NCI-H1105 treated with DMSO at 0.1 percent for 48 hours (cell line): ENCODE measurements at places on chromosomes 5 and 9.

GRCh38 chr9:89933578-89933977 is 328.8 kb downstream of the GADD45G start:
- no peak for DNase-seq

DNA sequence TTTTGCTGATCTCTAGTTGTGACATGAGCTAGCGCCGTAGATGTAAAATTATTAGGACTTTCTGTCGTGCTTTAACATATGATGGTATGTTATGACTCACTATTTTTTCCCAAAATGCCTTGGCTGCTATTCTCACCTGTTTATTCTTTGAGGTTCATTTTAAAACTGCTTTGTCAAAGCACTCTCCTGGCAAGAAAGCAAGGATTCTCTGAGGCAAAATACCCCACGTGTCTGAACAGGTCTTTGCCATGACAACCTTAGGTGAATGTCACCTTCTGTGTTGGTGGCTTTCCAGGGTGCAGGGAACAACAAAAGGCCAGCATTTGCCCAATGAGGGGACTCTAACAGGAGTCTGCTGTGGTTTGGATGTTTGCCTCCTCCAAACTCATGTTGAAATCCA is 30.6 kb upstream of the COL5A1 start:
- DNase-seq = peak; percentile 61

GRCh38 chr5:35898952-35899660 is 39.3 kb downstream of the CAPSL start:
- no peak for DNase-seq

DNA sequence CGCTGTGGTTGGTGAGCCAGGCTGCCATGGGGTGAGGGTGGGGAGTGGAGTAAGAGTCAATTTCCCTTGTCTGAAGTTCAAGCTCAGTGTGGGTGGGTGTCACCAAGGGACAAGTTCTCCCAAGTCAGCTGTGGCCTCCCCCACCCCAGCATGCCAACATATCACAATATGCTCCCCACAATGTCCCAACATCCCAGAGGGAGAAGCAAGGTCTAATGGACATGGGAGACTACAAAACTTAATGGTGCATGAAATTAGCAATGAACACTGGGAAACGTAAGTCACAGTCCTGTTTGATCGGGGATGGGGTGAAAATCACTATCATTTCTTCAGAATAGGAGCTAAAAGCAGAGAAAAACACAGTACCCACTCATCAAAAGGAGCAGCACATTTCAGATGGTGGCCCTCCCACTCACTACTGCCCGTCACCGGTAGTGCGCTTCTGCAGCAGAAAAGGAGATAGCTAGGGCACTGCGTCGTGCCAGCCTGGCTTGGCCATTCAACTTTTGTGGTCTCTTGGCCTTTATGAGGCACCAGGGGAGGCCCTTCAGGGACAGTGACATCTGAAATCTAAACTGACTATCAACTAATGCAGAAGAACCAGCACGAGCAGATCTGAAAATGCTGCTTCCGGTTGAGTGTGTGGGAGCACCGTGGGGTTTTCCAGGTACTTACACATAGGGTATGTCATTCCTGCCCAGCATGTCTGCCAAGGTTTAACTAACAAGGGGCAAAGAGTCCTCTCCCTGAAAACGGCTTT is 20.5 kb upstream of the NDFIP1 start:
- no peak for DNase-seq

- no peak for DNase-seq
Measured at GRCh38 chr9:94976077-94976476, 249.6 kb downstream of the AOPEP start.

- no peak for DNase-seq
Measured at GRCh38 chr5:173786286-173787187, 101.6 kb upstream of the CPEB4 start.

- no peak for DNase-seq
Measured at GRCh38 chr5:157610990-157611389, 35.4 kb upstream of the ADAM19 start.

GRCh38 chr9:100028201-100028784 is 70.5 kb downstream of the ERP44 start:
- peak; percentile 57 for DNase-seq

DNA sequence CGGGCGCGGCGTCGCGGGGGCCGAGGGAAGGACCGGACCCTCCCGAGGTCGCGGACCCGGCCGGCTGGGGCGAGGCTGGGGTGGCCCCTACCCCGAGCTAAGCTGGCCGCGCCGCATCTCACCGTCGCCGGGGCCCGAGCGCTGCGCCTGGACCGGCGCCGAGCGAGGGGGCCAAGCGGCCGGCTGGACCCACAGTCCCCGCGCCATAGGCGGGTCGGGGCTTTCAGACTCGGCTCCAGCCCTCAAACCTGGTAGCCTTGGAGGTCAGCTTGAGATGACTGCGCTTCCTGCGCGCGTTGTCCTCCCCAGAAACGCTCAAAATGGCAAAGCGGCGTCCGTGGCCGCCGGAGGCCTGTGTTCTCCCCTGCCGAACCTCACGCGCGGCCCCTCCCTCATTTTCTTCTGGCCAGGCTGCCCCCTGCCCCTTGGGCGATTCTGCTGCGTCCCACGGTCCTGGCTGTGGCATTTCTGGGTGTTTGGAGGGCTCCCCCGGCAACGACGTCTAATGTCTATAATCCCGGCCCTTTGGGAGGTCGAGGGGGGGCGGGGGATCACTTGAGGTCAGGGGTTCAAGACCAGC is 8.7 kb upstream of the GRIN1 start:
- DNase-seq = no peak

DNA sequence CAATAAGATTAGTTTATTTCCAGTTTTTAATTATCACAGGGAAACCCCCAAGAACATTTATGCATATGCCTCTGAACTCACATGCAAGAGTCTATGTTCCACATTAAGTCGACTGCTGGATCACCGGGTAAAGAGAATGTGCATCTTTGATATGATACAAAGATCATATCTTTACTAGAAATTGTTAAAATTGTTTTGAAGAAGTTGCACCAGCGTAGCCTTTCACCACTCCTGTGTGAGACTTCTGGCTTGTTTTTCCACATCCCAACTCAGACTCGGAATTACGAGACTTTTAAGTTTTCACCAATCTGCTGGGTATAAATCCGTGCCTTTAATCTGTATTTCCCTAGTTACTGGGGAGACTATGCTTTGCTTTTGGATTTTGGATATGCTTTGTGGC is 113.2 kb downstream of the CEMIP2 start:
- DNase-seq = no peak

DNA sequence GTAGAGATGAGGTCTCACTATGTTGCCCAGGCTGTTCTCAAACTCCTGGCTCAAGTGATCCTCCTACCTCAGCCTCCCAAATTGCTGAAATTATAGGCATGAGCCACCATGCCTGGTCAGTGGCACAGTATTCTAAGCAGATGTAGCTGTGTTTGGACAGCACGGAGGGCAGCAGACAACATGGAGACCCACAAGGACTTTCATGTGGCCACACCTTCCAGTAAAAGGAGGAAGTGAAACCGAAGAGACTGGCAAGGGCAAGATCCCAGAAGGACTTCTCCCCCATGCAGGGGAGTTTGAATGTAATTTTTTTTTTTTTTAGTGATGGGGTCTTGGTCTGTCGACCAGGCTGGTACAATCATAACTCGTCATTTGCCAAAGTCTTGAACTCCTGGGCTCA is 172.2 kb downstream of the TRPM3 start:
- DNase-seq = no peak

- no peak for DNase-seq
Measured at GRCh38 chr9:100417815-100418214, 9.1 kb upstream of the MSANTD3 start.

- no peak for DNase-seq
Measured at GRCh38 chr9:123470991-123471770, 115.2 kb downstream of the CRB2 start.

- no peak for DNase-seq
Measured at GRCh38 chr5:62051747-62052146, 254.3 kb upstream of the KIF2A start.

DNA sequence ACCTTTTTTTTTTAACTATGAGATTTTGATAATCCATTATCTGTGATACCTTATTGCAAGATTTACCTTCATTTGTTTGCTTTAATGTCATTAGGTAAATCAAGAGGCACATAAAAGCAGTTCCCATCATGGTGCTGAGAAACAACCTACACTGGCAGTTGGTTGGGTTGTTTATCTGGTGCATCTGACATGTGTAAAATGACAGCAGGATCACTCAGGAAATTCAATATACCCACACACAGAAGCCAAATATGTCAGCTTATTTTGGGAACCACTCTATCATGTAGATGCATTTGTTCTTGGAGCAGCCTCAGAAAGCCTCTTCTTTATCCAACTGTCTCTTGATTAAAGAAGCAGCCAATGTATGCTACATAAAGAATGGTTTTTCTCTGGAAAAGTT is 7.8 kb upstream of the CCDC192 start:
- DNase-seq = no peak

- no peak for DNase-seq
Measured at GRCh38 chr5:2818936-2819335, 67.5 kb upstream of the IRX2 start.

DNA sequence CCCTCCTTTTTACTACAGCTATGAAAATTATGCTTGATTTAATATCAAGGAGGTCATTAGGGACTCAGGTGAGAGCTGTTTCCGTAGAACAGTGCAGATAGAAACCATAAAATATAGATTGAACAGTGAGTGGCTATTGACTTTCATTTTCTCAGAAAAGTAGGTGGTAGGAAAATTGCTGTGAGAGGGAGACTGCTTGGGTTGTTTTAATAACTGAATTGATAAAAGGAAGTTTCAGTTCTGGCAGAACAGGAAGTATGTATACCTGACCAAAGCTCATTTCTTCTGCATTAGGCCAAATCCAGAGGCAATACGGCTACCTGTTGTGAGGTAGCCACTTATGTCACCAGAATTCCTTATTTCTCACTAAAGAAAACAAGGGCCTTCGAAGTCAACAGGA is 761.7 kb upstream of the ARRDC3 start:
- DNase-seq = no peak

DNA sequence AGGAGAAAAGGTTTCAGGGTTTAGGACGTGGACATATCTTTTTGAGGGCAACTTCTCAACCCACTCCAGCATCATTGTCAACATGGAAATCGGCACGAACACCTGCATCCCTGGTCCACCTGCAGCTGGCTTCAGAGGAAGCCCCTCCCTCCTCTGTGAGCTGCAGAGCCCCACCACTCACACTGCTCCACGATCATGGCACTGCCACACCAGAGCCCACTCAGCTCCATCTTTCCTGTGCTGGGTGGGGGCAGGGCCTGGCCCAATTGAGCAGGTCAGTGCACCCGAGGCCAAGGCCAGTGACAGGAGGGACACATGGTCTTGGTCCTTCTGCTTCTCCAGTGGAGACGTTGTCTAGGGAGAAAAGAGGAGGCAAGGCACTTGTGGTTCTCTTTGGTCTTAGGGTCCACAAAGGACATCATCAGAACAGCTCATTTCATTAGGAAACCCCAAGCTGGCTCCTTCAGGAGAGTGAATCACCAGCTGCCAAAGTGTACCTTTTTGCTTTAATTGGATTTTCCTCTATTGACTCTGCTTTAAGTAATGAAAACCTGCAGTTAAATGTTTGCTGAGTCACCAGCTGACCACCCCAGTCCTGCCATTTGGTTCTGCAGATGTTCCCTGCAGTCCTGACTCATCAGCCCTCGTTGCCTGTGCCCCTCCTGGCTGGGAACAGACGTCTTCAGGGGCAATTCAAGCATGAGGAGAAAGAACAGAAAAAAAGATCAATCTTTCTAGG is 56.2 kb downstream of the UBE2QL1 start:
- DNase-seq = no peak

- DNase-seq = no peak
Measured at GRCh38 chr5:135225856-135226560, 173.0 kb downstream of the MACROH2A1 start.

DNA sequence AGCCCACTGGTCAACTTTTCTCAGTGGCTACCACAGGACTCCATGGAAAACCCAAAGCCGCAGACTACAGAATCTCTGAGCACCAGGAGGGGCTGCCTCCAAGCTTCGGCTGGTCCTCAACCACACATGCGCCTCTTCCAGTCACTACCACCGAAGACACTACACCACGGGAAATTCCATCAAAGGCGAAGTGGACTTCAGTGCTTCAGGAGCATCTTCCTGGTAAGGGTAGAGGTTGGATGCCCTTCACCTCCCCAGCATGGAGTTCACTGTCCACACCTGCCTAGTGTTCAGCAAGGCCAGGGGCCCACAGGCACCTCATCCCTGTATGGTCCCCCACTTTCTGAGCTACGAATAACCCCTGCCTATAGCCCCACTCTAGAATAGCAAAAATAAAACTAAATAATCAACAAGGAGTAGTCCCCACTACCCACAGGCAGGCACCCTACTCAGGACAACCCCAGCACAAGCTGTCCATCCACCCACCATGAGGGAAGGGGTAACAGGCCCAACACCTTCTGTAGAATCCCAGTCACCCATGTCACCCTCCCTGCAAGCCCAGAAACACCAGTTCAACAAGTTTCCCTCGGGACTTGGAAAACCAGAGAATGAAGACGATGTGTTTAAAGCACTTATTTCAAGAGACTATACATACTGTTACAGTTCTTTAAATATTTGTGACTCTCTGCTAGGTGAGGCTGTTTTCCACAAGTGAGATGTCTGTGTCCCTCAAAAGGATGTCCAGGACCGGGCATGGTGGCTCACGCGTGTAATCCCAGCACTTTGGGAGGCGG is 2.6 kb downstream of the VDAC1 start:
- DNase-seq = no peak

DNA sequence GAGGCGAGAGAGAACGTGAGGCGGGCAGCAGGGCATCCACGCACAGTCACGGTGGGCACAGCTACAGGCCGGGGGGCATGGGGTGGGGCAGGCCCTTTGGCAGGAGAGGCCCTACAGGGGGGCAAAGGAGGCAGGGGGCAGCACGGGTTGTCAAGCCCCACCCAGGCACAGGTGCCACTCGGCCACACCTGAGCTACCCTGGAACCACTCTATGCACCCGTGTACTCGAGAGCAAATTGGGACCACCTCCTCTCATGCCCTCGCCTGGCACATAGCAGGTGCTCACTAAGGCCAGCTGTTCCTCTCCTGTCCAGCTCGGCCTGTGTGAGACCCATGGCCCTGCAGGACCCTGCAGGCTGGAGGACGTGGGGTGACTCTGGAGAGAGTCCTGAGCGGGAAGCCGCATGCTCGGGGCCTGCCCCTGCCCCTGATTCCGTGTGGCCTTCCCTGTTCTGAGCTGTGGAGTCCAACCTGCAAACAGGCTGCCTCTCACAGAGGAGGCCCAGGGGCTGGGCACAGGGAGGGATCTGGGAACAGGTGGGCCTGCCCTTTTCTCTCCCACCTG is 31.4 kb upstream of the SARDH start:
- no peak for DNase-seq
